ENCODE measurements at places on chromosomes 2 and 18.

DNA sequence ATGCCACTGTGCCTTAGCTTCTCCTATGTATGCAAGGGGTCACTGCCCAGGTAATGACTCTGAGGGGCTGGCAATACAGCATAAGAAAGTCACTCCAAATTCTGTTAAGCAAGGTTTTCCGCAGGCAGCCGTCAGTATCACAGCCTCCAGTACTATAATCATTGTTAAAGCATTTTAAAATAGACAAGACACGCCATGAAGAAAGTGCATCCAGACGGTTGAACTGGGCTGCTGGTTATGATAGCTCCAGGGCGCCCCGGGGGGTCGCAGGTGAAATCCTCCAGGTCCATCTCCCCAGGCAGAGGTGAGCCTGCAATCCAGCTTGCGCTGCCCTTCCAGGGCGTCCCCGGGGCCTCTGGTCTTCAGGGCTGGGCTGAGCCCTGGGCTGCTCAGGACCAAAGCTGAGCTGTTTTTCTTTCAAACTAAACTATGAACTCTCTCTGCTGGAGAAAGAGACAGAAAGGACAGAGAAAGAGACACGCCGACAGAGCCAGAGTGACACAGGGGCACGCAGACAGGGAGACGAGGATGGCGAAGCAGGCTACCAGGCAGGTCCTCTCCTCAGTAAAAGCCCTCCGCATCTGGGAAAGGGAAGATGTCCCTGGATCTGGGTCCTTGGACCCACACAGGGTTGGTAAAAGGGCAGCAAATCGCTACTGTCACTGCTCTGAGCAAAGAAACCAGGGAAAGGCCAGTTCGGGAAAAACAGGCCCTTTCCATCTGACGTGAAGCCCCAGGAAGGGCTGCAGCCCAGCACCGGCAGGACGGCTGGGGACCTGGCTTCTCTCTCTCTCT lies 2.1 kb upstream of the TWIST2 start:
- no peak for DNase-seq

DNA sequence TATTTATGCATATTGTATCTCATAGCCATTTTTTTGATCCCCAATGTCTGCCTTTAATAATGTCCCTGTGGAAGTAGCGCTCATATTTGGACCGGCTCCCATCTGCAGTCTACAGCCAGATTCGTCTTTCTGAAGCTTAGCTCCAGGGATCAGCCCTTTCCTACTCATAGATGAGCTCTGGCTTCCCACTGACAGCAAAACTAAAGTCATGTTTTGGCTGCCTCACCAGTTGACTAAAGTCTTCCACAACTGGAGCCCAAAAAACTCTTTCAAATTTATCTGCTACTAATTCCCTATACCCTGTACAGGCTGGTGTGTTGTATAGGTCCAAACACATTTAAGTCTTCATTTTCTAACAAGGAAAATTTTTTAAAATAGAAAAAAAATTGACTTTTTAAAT lies 294.2 kb upstream of the HNMT start:
- no peak for DNase-seq

DNA sequence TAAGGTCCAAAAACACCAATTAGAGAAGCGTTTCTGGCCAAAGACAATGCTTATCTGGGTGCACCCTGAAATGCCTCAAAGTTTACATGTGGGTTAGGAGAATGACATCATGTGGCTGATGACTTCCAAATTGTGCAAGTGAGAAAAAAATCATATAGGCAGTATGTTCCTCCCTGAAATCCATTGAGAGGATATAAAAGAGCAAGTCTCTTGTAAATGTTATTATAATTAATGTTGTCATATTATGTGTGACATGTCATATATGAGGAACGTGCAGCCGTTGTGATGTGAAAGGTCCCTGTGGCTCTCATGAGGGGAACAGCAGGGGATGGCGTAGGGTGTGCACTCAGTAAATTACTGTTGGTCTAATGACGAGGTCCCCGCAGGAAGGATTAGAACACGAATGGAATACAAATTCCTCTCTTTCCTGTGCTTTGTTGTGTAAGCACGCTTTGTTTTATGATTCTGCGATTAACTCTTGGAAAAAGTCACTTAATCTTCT lies 290.8 kb downstream of the PRKCE start:
- DNase-seq = no peak

- no peak for DNase-seq
Observed at GRCh38 chr2:48713647-48714046, 41.9 kb downstream of the LHCGR start.

DNA sequence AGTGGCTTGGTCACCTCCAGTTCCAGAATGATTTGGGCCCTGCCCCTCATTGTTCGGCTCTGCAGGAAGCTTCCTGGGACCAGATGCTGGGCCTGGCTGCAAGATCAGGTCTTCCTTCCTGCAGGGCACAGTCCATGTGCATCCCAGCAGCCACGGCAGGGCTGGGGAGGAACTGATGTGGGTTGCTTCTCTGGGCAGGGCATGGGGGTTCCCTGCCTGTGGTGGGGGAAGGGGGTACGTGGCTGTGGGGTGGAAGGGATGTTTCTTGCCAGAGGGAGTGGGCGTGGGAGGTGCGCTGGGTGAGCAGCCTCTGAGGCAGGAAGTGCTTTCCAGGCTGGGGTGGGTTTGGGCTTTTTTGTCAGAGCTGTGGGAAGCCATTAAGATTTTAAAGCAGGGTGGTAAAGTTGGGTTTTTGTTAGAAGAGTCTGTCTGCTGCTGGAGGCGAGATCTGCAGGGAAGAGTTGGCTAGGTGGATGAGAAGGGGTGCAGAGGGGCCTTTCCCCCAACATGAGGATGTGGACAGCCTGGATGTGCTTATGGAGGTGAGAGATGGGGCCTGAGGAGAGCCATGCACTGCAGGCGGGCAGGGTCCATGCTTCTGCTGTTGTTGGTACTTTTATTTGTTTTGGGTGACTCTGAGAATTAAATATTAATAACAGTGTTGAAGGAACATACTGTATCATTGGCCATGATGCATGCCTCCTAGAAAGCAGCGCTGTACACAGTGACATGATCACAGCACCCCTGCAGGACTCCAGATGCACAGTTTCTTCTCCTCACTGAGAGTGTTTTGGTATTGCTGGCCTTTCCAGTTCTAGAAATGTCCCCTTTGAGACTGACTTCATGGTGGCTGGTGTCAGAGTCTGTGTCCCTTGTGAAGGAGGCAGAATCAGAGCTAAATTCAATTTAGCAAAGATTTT lies 45.3 kb downstream of the DGKD start:
- DNase-seq = no peak

DNA sequence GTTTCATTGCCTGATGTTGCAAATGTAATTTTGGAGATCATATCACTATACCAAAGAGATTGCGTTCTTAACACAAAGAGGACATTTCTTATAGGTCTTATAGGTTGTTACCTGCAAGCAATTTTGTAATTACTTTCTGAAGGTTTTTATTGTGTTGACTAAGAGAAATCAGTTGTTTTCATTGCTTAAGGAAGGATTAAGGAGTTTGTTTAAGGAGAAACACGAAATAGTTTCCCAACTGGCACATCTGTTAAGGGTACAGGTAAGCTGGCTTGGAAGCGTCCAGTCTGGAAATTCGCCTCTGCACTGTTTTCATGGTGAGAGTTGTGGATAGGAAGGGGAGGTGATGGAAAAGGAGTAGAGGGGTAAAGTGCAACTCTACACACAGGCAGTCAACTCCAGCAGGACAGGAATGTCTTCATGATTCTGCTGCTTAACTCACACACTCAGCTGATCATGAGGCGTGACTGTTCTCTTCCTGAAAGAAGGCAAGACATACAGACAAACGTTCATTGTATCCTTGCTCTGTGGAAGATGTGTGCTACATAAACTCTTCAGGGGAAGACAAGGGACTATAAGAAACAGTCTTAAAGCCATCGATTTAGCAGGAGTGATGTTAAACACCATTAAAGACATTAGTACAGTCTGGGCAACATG lies 61.4 kb upstream of the ACSL3 start:
- no peak for DNase-seq

GRCh38 chr2:216862628-216863398 lies 2.9 kb upstream of the TNP1 start:
- no peak for DNase-seq

DNA sequence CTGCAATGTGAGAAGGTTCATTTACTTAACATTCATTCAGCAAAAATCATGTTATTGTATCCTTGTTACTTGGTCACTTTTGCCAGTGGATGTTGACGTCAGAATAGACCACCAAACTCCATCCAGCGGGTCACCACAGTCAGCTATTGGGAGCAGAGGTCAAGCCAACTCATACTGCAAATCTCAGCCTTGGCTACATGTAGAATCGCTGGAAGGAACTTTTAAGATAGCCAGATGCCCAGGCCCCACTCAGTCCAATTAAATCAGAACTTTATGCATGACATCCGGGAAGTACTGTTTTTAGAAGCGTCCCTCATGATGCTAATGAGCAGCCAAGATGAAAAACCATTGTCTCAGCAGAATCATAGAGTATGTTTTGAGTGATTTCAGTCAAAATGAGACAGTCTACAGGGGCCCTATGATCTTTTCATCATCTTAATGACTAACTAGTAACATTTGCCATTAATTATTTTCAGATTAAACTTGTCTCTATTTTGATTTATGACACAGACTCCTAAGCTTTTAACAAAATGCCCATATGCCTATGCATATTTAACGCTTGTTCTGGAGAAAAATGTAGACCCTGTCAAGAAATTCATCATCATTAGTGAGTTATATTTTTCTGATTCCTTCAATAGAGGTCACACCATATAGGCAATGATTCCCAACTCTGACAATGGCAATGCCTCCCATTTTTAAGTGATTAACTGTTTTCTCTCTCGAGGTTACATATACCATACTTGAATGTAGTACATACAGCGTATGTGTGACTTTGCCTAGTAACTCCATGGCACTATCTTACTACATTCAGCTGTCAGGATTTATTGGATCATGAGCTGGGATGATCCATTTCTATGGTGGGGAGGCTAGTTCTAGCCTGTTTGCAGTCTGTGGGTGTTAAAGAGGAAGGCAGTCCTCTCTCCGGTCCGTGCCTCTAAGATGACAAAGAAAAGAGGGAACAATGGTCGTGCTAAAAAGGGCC lies 63.7 kb upstream of the CCBE1 start:
- DNase-seq = no peak

DNA sequence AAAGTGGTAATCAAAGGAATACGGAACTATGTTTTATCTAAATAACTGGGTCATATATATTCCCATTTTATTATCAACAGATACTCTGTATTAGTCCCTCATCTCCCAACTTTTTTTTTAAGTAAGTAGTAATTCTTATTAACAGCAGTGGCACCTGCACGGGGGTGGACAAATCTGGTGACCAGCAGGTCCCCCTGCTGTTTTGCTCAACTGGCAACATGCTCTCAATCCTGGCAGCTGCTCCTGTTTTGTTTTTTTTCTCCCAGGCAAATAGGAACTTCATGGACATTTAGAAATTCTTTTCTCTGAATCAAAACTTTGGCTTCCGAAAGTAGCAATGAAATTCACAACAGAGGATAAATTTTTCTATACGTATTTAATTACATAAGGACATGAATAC lies 193.5 kb downstream of the SS18 start:
- DNase-seq = no peak

DNA sequence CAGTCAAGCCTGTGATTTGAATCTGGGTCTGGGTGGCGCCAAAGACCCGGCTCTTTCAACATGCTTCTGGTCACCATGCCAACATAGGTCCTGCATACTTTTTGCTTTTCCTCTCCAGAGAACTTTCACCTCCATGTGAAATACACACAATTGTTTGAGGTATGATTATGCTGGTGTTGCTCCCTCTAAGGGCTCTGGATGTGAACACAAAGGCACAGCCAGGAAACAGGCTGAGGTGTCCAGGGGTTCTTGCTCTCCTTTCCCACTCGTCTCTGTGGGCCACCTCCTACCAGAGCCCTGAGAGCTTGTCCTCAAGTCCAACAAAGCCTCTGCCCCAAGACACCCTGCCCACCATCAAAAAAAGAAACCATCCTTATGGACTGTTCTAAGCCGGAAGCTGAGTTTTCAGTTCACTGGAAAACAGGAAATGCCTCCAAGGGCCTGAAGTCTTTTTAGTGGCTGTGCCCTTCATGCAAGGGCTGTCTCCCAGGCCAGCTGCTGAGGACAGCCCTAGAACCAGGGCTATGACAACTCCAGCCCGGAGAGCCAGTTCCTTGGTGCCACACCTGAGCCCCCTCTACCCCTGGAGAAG lies 100.2 kb upstream of the EPAS1 start:
- DNase-seq = no peak

- DNase-seq = no peak
Observed at GRCh38 chr2:205705511-205706349, 23.4 kb downstream of the NRP2 start.

DNA sequence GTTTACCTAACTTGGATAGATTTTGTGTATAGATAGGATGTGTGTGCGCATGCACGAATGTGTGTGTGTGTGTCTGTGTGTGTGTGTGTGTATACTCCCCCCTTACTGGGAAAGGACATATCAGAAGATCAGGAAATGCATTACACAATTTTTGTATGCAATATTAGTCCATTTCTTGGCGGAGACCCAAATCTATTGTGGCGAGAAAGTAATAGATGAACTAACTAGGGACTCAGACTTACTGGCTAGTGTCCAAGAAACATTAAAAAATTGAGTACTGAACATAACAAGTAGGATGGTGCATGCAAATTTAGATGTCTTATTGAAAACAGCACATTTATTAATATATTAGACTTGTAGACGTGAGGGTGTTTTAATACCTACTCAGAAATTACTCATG lies 1036.5 kb upstream of the FANCL start:
- no peak for DNase-seq

DNA sequence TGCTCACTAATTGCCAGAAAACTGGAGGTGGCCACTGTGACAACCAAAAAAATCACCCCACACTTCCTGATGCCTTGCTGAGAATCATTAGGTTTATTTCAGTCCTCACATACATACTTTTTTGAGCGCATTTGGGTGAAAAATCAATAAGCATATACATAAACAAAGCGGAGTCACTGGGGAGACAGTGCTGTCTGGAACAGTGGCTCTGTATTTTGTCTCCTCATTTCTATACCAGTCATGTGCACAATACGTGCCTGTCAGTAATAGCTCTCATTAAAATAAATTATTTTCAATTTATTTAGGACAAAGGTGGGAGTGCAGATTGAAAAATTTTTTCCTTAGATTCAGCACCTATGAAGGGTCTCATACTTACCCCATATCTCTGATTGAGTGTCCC lies 48.2 kb downstream of the CXCR4 start:
- DNase-seq = no peak

- no peak for DNase-seq
Observed at GRCh38 chr2:224042191-224042696, 3.2 kb upstream of the SERPINE2 start.

DNA sequence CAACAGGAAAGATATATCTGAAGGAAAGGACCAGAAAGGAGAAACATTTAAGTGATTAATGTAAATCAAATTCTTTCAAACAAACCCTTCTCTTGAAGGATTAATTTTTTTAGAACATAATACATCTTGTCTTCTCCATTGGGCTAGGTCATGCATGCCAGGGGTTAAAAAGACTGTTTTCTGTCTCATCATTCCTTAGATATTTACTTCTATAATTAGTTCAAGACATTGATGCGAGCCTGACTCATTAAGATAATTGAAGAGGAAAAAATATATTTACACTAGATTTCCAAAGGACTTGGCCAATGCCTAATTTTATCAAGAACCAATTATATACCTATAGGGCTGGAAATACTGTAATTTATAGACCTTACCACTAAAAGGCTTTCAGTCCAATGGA lies 166.6 kb upstream of the SETBP1 start:
- no peak for DNase-seq

- DNase-seq = no peak
Observed at GRCh38 chr2:151730262-151730975, 3.9 kb downstream of the NEB start.

GRCh38 chr2:164903951-164904350 lies 51.4 kb downstream of the SLC38A11 start:
- DNase-seq = no peak
